Stimulated activated CD4-positive, alpha-beta T cell treated with anti-CD3 and anti-CD28 coated beads, Interleukin-4, amount 100 ng/mL, for 1 hour (primary cell): ENCODE measurements at places on chromosomes 2 and 18.

- DNase-seq: no peak
These were observed 69.2 kb upstream of the EPHA4 start for GRCh38 chr2:221641181-221641871.

DNA sequence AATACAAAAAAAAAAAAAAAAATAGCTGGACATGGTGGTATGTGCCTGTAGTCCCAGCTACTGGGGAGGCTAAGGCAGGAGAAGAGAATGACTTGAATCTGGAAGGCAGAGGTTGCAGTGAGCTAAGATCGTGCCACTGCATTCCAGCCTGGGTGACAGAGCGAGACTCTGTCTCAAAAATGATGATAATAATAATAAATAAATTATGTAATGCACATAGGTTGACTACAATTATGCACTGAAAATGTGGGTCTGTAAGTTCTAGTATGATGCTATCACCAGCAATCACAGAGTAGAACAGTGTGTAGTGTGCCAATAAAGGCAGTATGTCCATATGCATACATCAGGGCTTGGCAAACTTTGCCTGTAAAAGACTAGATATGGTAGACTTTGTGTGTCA lies 55.6 kb upstream of the MYCN start:
- no peak for DNase-seq

GRCh38 chr18:41714872-41715271 lies 240.2 kb upstream of the PIK3C3 start:
- no peak for DNase-seq

DNA sequence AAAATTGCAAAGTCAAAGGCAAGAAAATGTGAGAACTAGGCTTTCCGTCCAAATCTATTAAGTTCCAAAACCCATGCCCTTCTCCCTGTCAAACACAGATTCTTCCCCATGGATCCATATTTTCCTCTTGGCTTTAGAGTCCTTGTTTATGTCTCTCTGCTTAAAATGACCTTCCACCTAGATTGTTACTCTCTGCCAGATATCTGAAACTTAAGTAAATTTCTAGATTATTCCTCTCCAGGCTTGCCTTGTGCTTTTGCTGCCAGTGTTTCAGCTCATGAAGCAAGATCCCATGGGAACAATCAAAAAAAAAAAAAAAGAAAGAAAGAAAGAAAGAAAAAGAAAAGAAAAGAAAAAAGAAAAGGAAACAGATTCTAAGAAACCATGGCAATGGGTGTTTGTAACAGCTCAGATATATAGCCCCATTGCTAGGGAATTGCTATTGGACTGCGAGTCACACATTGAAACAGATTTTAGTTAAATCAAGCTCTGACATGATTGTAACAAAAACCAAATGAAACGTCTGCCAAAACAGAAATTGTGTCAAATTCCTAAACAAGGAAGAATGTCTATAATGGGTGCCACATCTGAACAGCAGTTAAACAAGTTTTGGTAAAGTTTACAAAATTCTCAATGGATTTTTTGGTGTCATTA lies 660.7 kb upstream of the CNTNAP5 start:
- DNase-seq: no peak

GRCh38 chr18:62144338-62144737 lies 42.5 kb downstream of the PIGN start:
- DNase-seq: no peak

DNA sequence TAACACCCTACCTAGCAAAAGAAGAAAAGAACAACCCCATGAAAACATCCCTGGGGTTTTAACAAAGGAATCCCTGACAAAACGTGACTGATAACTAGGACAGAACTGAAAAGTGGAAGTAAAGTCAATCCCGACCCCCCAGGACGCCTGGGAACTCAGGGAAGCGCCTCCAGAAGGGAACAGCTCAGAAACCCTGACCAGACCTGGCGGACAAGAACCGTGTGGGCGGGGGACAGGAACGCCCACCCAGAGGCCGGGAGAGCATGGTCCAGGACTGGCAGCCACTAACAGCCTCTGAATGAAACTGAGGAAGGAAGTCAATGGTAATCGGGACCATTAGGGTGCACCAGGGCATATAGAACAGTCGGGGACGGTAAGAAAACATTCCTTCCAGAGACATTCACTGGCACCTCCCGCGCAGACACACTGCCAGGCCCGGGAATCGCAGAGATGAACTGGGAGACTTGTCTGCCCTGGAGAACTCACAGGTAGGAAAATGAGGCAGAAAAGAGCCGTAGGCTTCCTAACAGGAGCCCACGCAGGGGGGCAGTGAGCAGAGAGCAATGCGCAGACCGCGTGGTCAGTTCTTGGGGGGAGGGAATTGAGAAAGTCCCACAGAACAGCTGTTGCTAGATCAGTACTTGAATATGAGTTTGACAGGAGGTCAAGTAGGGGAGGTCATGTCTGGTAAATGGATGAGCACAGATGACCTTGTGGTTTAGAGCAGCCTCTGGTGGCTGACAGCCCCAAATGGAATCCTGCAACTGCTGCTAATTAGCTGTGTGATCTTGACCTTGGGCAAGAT lies 1.3 kb upstream of the TBC1D8 start:
- no peak for DNase-seq

DNA sequence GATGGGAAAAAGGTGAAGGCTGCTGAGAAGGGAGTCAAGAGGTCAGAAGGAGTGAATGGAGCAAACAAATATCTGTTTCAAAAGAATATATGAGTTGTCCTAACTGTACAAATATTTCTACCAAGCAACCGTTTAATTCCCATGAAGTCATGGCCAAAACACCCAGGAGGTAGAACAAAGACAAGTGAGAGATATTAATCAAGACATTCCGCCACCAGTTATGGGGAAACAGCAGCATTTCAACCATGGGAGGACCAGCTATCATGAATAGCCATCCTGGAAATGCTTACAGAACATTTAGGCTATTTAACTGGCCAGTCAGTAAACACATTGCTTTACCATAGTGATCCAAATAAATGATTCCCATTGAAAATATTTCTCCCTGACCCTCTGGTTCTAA lies 396.3 kb downstream of the IRS1 start:
- DNase-seq: no peak

- DNase-seq: no peak
These were observed 167.5 kb downstream of the UPP2 start for GRCh38 chr2:158269143-158269542.

DNA sequence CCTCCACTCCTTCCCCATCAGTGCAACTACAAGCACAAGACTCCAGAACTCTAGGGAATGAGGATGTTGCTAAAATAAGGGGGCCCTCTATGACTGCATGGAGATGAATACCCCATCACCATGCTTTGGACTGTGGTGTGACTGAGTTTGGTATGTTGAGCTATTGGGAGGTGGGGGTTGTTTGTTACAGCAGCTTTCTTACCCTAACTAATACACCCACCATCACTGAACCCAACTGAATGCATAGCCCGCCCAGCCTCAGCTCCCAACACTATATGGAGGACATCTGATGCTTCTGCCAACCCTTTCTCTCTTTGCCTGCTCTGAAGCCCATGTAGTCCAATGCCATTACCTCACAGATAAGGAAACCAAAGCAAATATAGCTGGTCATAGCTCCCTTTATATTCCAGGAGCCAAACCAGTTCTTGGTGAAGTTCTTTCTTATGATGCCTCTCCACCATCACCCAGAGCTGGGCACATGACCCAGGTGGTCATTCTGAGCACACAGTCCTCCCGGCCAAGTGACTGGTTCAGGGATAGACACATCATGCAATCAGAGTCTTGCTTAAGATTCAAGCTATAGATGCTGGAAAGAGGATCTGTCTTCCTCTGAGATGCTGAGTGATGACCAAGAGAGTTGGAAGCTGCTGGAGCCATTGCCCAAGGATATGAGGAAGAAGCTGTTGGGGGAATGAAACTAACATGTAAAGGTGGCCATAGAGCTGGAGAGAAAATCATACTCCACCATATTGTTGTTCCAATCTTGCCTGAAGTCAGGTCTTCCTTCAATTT lies 155.6 kb upstream of the HAAO start:
- no peak for DNase-seq

- no peak for DNase-seq
These were observed 259.8 kb downstream of the OSR1 start for GRCh38 chr2:19098467-19099160.

GRCh38 chr2:165700531-165700930 lies 93.5 kb downstream of the GALNT3 start:
- no peak for DNase-seq

DNA sequence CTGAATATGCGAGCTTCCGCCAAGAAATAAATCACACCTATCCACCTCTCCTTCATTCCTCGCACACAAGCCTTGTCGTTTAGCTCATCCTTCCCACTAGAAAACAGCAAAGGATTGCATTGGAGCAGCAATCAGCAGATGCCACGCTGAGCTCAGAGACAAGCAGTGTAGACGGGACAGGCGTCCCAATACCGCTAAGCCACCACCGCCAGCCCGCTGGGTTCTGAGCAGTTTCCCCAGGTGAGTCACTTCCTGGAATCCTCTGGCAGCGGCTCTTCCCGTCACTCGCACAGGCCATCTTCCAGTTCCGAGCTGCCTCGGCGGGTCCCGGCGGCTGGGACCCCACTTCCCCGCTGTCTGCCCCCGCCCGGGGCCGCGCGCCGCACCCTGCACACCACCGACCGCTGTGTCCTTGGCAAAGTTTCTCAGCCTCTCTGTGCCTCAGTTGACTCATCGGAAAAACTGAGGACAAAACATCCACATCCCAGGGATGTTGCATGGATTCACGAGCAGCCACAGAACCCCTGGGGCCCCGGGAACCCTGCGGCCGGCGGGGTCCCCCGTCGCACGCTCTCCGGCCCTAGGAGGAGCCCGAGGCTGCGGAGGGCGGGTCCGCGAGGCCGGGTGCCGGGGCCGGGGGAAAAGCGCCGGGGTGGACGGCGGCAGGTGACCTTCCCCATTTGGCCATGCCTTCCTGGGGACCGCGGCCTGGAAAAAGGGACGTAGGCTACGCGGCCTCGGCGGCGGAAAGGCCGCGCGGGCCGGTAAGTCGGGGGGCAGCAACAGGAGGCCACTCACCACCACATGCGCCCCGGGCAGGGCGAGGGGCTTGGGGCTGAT lies 573 bp downstream of the KDSR start:
- peak; percentile 70 for DNase-seq

DNA sequence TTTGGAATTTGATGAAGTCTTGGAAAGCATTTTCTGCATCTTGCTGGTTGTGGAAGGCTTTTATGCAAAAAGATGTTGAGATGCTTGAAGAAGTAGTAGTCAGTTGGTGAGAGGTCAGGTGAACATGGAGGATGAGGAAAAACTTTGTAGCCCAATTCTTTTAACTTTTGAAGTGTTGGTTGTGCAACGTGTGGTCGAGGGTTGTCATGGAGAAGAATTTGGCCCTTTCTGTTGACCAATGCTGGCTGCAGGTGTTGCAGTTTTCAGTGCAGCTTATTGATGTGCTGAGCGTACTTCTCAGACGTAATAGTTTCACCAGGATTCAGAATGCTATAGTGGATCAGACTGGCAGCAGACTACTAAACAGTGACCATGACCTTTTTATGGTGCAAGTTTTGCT lies 508.4 kb upstream of the MAP2 start:
- no peak for DNase-seq

DNA sequence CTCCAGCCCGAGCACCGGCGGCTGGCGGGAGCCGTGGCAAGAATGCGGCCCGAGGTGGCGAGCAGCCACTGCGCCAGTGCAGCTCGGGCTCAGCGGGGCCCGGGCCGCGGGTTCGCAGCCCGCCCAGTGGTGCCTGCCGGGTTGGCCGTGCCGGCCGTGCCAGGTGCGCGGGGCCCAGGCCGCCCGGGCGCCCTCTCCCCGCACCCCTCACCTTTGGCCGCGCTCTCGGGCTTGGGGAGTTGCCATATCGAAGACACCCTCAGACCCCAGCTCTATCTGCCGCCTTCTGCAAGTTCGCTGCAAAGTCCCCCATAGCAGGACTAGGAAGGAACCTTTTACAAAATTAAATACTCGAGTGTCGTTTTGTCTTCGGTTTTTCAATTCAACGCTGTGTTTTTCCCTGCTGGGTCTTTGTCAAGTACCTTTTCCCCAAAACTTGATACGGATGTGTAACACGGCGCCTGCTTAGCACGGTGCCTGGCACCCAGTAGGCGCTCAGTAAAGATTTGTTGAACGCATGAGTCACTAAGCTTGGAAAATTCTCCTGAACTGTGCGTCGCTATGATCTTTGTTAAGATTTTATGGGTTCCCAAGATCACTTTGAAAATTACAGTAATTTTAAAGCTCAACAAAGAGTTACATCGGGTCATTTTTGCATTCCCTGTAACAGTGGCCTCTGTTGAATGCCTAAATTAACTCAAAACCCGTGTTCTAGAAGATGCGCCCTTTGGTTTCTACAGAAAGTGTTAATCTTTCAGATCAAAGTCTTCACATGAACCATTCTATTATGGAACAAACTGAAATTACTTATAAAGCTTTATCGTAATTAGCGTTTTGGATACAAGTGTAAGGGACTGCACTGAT lies 750 bp downstream of the STRADB start:
- DNase-seq: no peak

- peak; percentile 4 for DNase-seq
These were observed 232.8 kb downstream of the DYM start for GRCh38 chr18:49227441-49228165.

- no peak for DNase-seq
These were observed 36.6 kb upstream of the CETN1 start for GRCh38 chr18:543447-544078.

- no peak for DNase-seq
These were observed 252.8 kb downstream of the DYSF start for GRCh38 chr2:71706121-71706520.
